ENCODE measurements at places on chromosomes 16 and 17.
A peak's percentile ranks its signal among the peaks of the same experiment; 100 is the strongest.

- H3K27ac ChIP-seq: no peak overlapping the region
- H3K36me3 ChIP-seq: no peaks in the 10 kb centered on the region
- no peaks in the 10 kb centered on the region for H3K4me1 ChIP-seq
- no peak overlapping the region for H3K4me3 ChIP-seq
- no peak for DNase-seq
Observed at GRCh38 chr16:76488065-76488417, 210.8 kb downstream of the CNTNAP4 start.

DNA sequence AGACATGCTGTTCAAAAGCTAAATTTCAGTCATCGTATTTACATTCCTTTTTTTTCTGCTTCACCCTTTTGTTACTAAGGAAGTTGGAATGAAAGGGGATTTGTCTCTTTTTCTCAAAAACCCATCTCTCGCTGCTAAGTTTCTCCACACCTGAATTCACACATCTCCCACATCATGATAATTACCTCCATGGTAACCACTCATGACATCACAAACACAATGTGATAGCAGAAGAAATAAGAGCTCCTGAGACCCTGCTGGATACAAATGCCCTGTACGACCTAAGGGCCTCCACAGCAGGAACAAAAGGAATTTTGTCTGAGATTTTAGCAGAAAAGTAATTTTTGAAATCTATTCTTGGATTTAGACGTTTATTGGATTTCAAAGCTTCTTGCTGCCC, 82.6 kb upstream of the GNAO1 start:
- no peak for DNase-seq
- no peak overlapping the region for H3K27ac ChIP-seq
- no peaks in the 10 kb centered on the region for H3K36me3 ChIP-seq
- H3K27me3 ChIP-seq: peaks cover 4% of the 10 kb centered on the region
- no peak overlapping the region for H3K4me3 ChIP-seq

GRCh38 chr16:56493126-56493525, 26.7 kb downstream of the BBS2 start:
- no peak overlapping the region for H3K27ac ChIP-seq
- DNase-seq: no peak
- H3K4me1 ChIP-seq: no peaks in the 10 kb centered on the region
- no peaks in the 10 kb centered on the region for H3K36me3 ChIP-seq

GRCh38 chr17:55480631-55481315, 30.5 kb downstream of the SMIM36 start:
- no peak overlapping the region for H3K4me3 ChIP-seq
- H3K27me3 ChIP-seq: no peaks in the 10 kb centered on the region
- H3K4me1 ChIP-seq: no peaks in the 10 kb centered on the region
- no peaks in the 10 kb centered on the region for H3K36me3 ChIP-seq
- no peak for DNase-seq
- no peak overlapping the region for H3K27ac ChIP-seq

DNA sequence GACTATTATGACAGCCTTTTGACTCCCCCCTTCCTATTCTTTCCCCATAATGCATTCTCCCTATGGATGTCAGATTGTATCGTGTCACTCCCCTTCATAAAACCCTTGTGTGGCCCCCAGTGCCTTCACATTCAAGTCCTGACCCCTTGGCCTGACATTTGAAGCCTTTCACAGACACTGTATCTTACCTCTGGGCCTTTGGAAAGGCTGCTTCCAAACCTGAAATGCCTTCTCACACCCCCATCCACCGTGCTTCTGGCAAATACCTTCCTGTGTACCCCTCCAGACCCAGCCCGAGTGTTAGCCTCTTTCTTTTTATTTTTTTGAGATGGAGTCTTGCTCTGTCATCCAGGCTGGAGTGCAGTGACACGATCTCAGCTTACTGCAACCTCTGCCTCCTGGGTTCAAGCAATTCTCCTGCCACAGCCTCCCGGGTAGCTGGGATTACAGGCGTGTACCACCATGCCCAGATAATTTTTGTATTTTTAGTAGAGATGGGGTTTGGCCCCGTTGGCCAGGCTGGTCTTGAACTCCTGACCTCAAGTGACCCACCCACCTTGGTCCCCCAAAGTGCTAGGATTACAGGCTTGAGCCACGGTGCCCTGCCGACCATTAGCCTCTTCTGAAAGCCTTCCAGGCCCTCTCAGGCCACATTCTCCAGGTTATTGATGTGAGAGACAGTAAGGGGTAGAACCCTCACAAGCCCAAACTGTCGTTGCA, 2.1 kb downstream of the ARMC5 start:
- H3K27ac ChIP-seq: no peak overlapping the region
- peaks cover 17% of the 10 kb centered on the region for H3K4me1 ChIP-seq
- H3K36me3 ChIP-seq: peaks cover 41% of the 10 kb centered on the region
- H3K27me3 ChIP-seq: no peaks in the 10 kb centered on the region
- DNase-seq: no peak

- H3K4me1 ChIP-seq: no peaks in the 10 kb centered on the region
- no peaks in the 10 kb centered on the region for H3K36me3 ChIP-seq
- peak; percentile 63 for DNase-seq
- no peak overlapping the region for H3K27ac ChIP-seq
Observed at GRCh38 chr17:18217412-18218015, 7.9 kb upstream of the LLGL1 start.

- peaks cover 20% of the 10 kb centered on the region for H3K36me3 ChIP-seq
- peak overlapping the region; percentile 84 for H3K27ac ChIP-seq
- H3K4me1 ChIP-seq: peaks cover 43% of the 10 kb centered on the region
Observed at GRCh38 chr16:67537636-67538591, 9.3 kb downstream of the RIPOR1 start.

DNA sequence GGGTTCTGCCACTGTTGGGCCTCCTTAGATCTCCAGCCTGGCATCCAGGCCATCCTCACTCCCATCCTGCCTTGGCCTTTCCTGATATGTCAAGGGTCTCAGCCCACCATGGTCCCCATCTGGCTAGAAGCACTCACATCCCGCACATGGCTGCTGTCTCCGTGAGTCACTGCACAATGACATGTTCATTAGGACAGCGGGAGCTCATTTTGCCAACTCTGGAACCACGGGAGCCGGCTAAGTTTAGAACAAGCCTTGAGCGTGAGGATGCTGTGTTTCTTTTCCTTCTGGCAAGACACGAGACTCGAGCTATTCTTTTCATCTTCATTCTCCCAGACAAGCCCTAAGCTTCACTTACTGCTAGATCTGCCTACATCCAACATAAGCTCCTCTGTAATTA, 65.7 kb upstream of the KSR1 start:
- no peaks in the 10 kb centered on the region for H3K27me3 ChIP-seq
- no peak overlapping the region for H3K4me3 ChIP-seq
- no peak for DNase-seq
- H3K27ac ChIP-seq: no peak overlapping the region

DNA sequence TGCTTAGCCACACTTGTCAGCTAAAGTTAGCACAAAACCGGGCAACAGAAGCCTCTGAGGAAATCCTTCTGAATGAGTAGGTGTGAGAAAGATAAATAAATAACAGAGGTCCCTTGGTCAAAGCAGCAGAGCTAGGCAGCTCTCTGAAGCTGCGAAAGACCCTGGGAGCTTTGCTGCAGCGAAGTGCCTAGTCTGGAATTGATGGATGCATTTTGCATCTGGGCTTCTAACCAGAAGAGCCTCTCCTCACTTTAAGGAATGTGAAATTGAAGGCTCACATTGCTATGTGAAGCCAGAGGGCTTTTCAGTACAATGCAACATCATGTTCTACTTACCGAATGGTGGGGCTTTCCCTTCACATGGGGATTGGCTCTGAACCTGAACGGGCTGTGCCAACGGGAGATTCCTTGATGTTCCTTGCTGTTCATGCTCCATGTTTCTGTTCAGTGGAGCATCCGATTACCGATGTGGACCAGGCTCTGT, 274.6 kb downstream of the HS3ST3B1 start:
- no peaks in the 10 kb centered on the region for H3K4me1 ChIP-seq
- peaks cover 3% of the 10 kb centered on the region for H3K27me3 ChIP-seq
- no peak overlapping the region for H3K27ac ChIP-seq
- DNase-seq: no peak
- H3K4me3 ChIP-seq: no peak overlapping the region

DNA sequence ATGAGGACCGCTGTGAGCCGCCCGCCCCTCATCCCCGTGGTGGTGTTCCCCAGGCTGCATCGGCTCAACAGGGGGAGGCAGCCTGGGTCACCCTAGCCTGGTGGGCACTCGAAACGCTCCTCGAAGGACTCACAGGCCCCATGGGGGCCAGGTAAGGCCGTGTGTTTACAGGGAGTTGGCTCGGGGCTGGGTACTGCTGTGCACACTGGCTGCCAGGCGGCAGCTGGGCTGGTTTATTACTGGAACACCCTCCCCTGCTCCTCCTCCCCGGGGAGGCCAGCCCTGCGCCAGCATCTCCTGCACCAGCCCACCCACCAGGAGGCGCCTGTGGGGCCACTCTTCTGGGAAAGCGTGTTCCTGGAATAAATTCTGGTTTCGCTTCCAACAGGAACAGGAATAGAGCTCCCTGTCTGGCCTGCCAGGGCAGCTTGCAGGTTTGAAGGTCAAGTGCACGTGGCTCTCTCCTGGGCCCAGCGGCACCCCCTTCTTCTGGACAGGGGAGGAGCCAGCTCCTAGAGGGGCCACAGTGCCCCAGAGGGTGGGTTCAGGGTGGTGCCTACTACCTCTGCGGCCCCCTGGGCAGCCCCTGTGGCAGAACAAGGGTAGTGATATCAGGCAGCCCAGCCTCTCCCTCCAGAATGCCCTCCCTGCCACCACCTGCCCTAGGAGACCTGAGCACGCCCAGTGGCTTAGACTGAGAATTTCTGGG, 11.3 kb downstream of the MCRIP1 start:
- no peak for DNase-seq
- peaks cover 2% of the 10 kb centered on the region for H3K27me3 ChIP-seq
- H3K4me1 ChIP-seq: no peaks in the 10 kb centered on the region
- H3K4me3 ChIP-seq: no peak overlapping the region

- H3K36me3 ChIP-seq: peaks cover 39% of the 10 kb centered on the region
- no peaks in the 10 kb centered on the region for H3K4me1 ChIP-seq
- no peaks in the 10 kb centered on the region for H3K27me3 ChIP-seq
- DNase-seq: no peak
- H3K4me3 ChIP-seq: no peak overlapping the region
- H3K27ac ChIP-seq: no peak overlapping the region
Observed at GRCh38 chr17:82911822-82912221, 72.0 kb upstream of the ZNF750 start.

DNA sequence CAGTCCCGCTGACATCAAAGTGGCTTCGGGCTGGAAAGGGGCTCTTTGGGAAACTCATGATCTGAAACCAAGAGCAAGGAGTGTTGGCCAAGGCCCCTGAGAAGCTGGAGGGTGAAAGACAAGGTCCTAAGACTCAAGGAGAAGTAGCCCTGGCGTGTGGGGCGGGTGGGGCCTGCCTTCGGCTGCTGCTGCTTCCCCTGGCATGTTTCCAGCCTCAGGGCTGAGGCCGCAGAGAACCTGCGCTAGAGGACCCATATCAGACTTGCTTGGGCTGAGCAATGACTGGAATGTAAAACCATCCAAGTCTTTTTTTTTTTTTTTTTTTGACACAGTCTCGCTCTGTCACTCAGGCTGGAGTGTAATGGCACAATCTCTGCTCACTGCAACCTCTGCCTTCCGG, 67.5 kb upstream of the GCSH start:
- peaks cover 6% of the 10 kb centered on the region for H3K27me3 ChIP-seq
- no peaks in the 10 kb centered on the region for H3K4me1 ChIP-seq
- no peak overlapping the region for H3K4me3 ChIP-seq
- H3K36me3 ChIP-seq: no peaks in the 10 kb centered on the region

DNA sequence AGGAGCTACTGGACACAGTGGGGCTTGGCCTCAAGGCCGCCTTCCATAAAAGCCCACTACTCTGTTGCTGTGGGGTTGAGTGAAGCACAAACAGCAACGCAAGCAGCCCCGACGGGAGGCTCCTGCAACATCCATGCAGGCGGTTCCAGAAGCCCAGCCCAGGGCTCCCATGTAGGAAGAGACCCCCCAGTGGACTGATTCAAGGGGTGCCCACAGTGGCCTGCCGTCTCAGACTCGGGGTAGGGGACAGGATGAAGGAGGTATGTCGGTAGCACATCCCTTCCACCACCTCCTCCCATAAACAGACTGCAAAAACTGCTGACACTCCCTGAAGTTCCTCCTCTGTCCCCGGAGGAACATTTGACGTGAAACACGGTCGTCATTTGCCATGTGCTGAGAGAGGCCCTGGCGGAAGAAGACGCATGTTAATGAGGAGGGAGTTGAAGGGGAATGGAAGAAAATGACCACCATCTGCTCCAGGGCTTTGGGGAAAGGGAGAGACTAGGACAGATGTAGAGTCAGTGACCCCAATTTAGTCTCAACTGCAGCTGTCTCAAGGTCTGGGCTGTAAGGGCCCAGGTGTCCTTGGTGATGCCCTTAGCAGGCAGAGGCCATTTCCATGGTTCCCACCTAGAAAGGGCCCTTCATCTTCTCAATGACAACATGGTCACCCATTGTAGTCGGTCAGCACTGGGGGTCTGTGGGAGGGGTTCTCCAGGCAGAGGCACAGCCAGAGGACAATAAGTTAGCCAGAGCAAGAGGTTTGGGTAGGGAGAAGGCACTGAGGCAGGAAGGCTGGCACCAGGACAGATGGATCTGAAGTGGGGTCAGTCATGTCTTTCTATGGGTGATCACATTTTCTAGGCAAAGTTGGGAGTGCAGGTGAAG, 200.6 kb downstream of the CPPED1 start:
- no peak overlapping the region for H3K4me3 ChIP-seq
- H3K27ac ChIP-seq: no peak overlapping the region
- DNase-seq: no peak
- no peaks in the 10 kb centered on the region for H3K4me1 ChIP-seq

- peaks cover 11% of the 10 kb centered on the region for H3K36me3 ChIP-seq
- no peak for DNase-seq
- no peak overlapping the region for H3K27ac ChIP-seq
Observed at GRCh38 chr17:78432226-78433012, 54.0 kb downstream of the PGS1 start.
